Activated CD8-positive, alpha-beta T cell treated with anti-CD3 and anti-CD28 coated beads for 36 hours (primary cell): ENCODE measurements at places on chromosomes 7 and 10. TPM values are rescaled to one million over a fixed set of nuclear protein-coding genes. Genes with fewer than 3 reads are reported as not detected.

Gene EMX2
- not detected for total RNA-seq

DNA sequence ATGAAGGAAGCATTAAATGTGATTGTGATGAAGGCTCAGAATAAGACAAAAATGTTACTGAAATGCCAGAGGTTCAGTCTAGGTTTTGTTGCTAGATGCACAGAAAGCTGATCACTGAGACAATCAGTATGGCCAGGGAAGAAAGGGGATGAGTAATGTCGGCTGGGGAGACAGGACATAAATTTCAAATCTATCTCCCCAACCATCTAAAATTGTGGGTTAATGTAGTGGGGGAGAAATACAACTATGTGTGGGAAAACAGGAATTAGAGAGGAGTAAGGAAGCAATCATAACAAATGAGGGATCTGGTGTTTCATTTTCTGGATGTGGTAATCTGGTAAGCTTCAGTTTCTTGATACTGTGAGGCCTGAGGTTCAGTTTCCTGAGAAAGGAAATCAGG is 1111.0 kb downstream of the XPNPEP1 start:
- no peak for DNase-seq

Gene FAS
- 49.0 TPM for total RNA-seq

- no peak for DNase-seq
Measured at GRCh38 chr7:73567140-73567539, 9.7 kb upstream of the BCL7B start.
